Activated naive CD8-positive, alpha-beta T cell treated with anti-CD3 and anti-CD28 coated beads for 36 hours (primary cell): ENCODE measurements at places on chromosomes 5 and 9. TPM values are rescaled to one million over a fixed set of nuclear protein-coding genes. Genes with fewer than 3 reads are reported as not detected.

Gene RNF183
- not detected for total RNA-seq

Gene LRRC19
- not detected for total RNA-seq

Gene RNF130
- 10.0 TPM for total RNA-seq

Gene SERF1A
- total RNA-seq = 11.5 TPM

Gene EQTN
- not detected for total RNA-seq

DNA sequence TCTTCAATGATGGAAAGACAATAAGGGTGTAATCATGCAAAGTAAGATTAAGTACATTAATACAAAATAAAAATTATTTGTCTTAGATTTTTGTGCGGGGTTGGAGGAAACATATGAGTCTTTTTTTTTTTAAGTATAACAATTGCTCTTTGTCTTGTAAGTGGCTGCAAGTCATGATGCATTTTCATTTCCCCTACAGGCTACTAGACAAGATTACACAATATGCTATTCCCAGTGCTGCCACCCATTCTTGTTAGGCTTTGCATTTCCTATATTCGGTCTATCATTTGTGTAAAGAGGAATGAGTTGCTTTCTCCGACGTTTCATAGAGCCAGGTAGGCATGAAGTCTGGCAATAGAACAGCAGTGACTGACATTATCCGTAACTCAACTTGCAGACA lies 294.2 kb upstream of the CYLC2 start:
- no peaks in the 10 kb centered on the region for H3K36me3 ChIP-seq
- H3K4me1 ChIP-seq = no peaks in the 10 kb centered on the region
- H3K27ac ChIP-seq = no peak overlapping the region
- no peaks in the 10 kb centered on the region for H3K27me3 ChIP-seq
- DNase-seq = no peak

DNA sequence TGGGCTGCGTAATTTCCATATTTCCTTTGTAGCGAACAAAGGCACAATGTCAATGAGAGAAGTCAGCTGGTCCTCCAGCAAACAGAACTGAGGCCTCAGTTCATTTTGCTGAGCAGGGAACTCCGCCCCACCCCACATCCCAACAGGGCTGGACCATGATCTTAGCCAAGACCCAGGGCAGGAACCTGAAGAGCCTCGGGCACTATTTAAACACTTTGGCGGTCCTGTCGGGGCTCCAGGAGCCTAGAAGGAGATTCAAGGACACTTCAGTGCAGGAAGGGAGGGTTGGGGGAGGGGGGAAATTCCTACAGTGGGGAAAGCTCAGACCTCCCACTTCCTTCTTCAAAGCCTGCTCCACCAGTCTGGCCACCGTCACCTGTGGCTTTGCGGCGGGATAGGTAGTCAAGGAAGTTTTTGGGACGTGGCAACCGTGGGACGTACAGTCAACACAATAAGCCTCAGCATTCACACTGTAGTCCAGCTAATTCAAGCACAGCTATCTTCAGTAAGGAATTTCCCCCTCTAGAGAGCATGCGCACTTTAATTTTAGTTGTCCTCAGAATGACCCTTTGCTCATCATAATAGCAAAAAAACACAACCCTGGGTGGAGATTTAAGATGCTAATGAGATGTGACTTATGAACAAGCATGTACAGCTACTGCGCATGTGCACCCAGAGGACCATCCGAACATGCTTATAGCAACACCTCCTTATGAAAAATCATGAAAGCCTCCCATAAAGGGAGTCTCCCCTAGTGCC lies 30.9 kb downstream of the S1PR3 start:
- H3K4me1 ChIP-seq = no peaks in the 10 kb centered on the region
- peaks cover 6% of the 10 kb centered on the region for H3K27me3 ChIP-seq
- no peak for DNase-seq
- no peak overlapping the region for H3K27ac ChIP-seq
- H3K36me3 ChIP-seq = no peaks in the 10 kb centered on the region

DNA sequence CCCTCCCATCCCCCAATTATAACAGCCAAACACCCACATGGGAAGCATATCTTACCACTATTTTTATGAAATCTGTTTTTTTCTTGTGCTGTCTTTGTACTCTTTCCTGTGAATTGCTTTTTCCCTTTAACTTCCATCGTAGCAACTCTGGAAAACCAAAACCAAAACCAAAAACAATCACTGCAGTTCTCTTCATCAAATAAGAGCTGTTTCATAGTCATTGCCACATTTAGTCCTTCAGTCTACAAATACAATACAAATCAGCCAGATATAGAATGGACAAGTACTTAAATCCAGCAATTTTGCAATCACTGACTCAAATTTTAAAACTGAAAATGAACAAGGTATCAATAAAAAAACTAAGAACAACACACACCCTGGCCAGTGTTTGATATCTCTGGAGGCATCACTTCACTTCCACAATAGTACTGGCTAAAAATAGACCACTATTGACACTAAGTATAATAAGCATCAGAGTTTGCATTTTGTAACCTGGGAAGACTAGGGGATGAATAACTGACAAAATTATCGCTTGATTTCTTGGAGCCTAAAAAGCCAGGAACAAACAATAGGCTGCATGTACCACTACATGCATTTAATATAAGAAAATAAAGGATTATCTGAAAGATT lies 5.4 kb downstream of the PUM3 start:
- peaks cover 22% of the 10 kb centered on the region for H3K4me1 ChIP-seq
- no peak overlapping the region for H3K27ac ChIP-seq
- H3K36me3 ChIP-seq = peaks cover 31% of the 10 kb centered on the region
- no peak for DNase-seq
- no peak overlapping the region for H3K4me3 ChIP-seq
- H3K27me3 ChIP-seq = no peaks in the 10 kb centered on the region

GRCh38 chr5:154134499-154134898 lies 56.0 kb upstream of the GALNT10 start:
- H3K4me3 ChIP-seq = no peak overlapping the region
- no peak overlapping the region for H3K27ac ChIP-seq
- H3K27me3 ChIP-seq = no peaks in the 10 kb centered on the region

DNA sequence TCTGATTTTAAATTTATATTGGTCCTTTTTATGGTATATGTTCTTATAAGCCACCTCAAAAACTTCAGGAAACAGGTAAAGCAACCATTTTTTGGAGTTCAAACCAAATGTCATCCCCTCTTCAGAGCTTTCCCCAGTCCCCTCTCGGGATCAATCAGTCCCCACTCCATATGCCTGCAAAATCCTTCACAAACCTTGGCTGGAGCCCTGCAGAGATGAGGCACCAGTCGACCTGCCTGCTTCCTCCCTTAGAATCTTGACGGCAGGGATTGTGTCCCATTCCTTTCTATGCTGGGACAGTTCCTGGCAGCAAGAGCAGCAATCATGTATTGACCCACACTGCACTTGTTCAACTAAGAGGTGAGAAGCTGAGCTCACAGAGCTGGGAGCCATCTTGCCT lies 22.6 kb downstream of the B4GALT1 start:
- H3K4me1 ChIP-seq = peaks cover 64% of the 10 kb centered on the region
- peaks cover 10% of the 10 kb centered on the region for H3K36me3 ChIP-seq
- no peaks in the 10 kb centered on the region for H3K27me3 ChIP-seq
- H3K27ac ChIP-seq = no peak overlapping the region
- DNase-seq = no peak
